CD4-positive, alpha-beta T cell treated with Interleukin-10 for 1 hour (primary cell): ENCODE measurements at places on chromosomes 6 and 20.

GRCh38 chr6:28977341-28978132, 27.6 kb downstream of the ZNF311 start:
- peak; percentile 30 for DNase-seq

- DNase-seq: no peak
Observed at GRCh38 chr20:7843613-7844012, 96.6 kb downstream of the HAO1 start.

- DNase-seq: peak; percentile 35
Observed at GRCh38 chr6:125804264-125804663, 13.5 kb downstream of the NCOA7 start.

DNA sequence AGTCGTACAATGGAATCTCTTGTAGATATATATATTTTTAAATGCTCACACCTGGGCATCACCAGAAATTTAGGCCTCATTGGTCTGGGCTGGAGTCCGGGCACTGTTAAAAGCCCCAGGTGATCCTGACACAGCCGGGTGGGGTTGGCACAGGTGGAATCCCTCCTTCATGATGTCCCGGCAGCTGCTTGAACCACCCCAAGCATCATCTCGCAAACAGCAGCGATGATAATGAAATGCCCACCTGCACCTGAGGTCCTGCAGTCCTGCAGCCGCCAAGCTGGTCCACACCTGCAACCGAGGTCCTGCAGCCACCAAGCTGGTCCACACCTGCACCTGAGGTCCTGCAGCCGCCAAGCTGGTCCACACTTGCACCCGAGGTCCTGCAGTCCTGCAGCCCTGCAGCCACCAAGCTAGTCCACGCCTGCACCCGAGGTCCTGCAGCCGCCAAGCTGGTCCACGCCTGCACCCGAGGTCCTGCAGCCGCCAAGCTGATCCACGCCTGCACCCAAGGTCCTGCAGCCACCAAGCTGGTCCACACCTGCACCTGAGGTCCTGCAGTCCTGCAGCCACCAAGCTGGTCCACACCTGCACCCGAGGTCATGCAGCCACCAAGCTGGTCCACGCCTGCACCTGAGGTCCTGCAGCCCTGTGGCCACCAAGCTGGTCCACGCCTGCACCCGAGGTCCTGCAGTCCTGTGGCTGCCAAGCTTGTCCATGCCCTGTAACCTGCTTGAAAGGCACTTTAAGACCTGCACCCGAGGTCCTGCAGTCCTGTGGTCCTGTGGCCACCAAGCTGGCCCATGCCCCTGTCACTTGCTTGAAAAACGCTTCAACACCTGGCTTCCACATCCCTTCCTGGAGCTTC, 261.2 kb downstream of the DLL1 start:
- no peak for DNase-seq

GRCh38 chr6:47663462-47664216, 34.7 kb upstream of the ADGRF4 start:
- DNase-seq: no peak

- DNase-seq: peak; percentile 30
Observed at GRCh38 chr6:134065706-134066105, 13.3 kb upstream of the SLC2A12 start.

DNA sequence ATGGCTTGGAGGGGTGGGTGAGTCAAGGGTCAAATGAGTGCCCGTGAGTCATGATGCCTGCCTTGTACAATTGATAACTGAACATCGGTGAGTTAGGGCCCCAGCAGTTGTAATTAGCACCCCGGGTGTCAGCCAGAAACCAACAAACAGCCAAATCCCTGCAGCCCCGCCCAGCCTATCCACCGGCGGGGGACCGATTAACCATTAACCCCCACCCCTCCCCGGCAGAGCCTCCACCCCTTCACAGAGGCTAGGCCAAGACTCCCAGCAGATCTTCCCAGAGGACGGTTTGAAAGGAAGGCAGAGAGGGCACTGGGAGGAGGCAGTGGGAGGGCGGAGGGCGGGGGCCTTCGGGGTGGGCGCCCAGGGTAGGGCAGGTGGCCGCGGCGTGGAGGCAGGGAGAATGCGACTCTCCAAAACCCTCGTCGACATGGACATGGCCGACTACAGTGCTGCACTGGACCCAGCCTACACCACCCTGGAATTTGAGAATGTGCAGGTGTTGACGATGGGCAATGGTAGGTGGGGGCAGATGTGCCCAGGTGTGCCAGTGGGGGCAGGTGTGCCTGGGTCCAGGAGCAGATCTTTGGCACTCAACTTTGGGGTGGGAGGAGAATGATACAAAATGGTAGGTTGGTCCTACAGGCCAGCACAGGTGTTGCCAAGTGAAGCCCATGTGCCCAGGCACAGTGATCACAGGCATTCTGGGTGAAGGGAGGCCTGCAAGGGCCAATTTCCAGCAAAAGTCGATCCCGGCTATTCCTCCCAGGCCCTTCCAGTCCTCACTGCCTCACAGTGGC, 45.7 kb downstream of the HNF4A start:
- no peak for DNase-seq

DNA sequence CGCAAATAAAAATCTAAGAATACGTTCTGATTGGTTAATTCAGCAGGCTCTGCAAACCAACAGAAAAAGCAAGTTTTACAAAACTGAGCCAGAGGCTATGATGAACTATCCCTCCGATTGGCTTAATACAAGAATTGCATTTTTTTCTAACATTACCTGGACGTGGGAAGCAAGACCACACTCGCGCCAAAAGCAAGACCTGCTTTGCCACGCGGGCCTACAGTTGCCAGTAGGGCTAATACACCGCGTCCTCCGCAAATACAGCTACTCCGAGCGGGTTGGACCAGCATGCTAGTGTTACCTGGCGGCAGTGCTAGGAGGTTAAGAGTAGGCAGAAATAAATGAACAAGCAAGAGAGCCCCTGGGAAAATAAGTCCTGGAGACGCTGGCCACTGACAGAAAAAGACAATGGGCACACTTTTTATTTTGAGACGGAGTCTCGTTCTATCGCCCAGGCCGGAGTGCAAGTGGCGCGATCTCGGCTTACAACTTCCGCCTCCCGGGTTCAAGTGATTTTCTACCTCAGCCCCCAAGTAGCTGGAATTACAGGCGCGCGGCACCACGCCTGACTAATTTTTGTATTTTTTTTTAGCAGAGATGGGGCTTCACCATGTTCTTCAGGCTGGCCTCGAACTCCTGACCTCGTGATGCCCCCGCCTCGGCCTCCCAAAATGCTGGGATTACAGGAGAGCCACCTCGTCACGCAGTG, 131.9 kb upstream of the BTN3A2 start:
- peak; percentile 62 for DNase-seq

- no peak for DNase-seq
Observed at GRCh38 chr6:28710466-28711191, 184.9 kb downstream of the GPX5 start.

DNA sequence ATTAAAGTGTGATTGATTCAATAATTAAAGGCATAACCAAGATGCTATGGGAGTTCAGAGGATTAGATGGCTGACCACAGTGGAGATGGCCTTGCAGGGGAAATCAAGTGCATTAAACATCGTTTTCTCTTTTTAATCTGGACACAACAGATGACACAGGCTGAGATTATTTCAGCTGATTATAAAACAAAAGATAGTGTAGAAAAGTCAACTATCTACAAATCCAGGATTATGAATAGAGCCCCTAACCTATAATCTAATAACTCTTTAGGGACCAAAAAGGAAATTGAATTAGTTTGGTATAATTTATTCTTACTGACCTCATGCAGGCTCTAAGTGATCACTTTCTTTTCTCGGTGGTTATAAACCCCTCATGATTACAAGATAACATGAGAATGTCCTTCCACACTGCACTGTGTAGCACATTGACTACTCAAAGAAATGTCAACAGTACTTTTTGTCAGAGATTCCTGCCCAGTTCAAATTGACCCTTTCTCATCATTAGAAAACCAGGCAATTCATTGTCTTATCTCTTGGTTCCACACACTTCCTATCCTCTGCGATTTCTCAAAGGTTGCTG, 122.1 kb downstream of the PKHD1 start:
- DNase-seq: no peak

- no peak for DNase-seq
Observed at GRCh38 chr20:8952721-8953120, 116.2 kb upstream of the PLCB4 start.
